ENCODE measurements at places on chromosomes 6 and 20. TPM values are rescaled to one million over a fixed set of nuclear protein-coding genes. Genes with fewer than 3 reads are reported as not detected.

ESR1 gene
- total RNA-seq = not detected

TNFRSF6B gene
- 0.53 TPM for total RNA-seq

SYNGAP1 gene
- 3.5 TPM for total RNA-seq

NTSR1 gene
- 0.16 TPM for total RNA-seq

BACH2 gene
- total RNA-seq = 0.33 TPM

MAP3K7 gene
- 12.8 TPM for total RNA-seq

SLC22A16 gene
- total RNA-seq = not detected

SLC17A1 gene
- 0.10 TPM for total RNA-seq

GABRR1 gene
- not detected for total RNA-seq

SYCP2 gene
- total RNA-seq = 0.30 TPM

ISM1 gene
- 0.34 TPM for total RNA-seq

TULP4 gene
- 6.8 TPM for total RNA-seq

HBS1L gene
- 43.2 TPM for total RNA-seq

PPIL6 gene
- total RNA-seq = 2.3 TPM

FOXF2 gene
- 28.8 TPM for total RNA-seq

TNNC2 gene
- not detected for total RNA-seq

C6orf58 gene
- 0.33 TPM for total RNA-seq

LHFPL5 gene
- not detected for total RNA-seq

AVP gene
- total RNA-seq = not detected

KAT14 gene
- 10.0 TPM for total RNA-seq

STMND1 gene
- not detected for total RNA-seq

Data from A549 treated with RU486 at 1 μM for 4 hours (cell line).